HS-5 (cell line): ENCODE measurements at places on chromosomes 6 and 20.

GRCh38 chr6:53658992-53659391 lies 6.6 kb downstream of the KLHL31 start:
- DNase-seq, result no peak

- DNase-seq, result no peak
Measured at GRCh38 chr20:46261456-46262253, 46.6 kb downstream of the CDH22 start.

GRCh38 chr20:23350904-23351838 lies 580 bp downstream of the NXT1 start:
- DNase-seq, result no peak

GRCh38 chr20:17439616-17440296 lies 91.4 kb downstream of the BFSP1 start:
- DNase-seq, result no peak

GRCh38 chr20:4472906-4473305 lies 248.8 kb upstream of the PRND start:
- DNase-seq, result peak; percentile 28

GRCh38 chr6:109265530-109265929 lies 116.7 kb downstream of the CD164 start:
- DNase-seq, result no peak
